ENCODE measurements at places on chromosomes 12 and 14. TPM values are rescaled to one million over a fixed set of nuclear protein-coding genes. Genes with fewer than 3 reads are reported as not detected.

Gene FOXN4
- total RNA-seq, result 0.16 TPM

Gene INSM2
- total RNA-seq, result 0.47 TPM

Gene COPZ1
- total RNA-seq, result 47.1 TPM

Gene REM2
- 1.7 TPM for total RNA-seq

Gene WIF1
- 4.1 TPM for total RNA-seq

Gene C12orf56
- not detected for total RNA-seq

Gene ISM2
- 0.78 TPM for total RNA-seq

Gene TMEM121
- 23.1 TPM for total RNA-seq

Gene B4GALNT1
- total RNA-seq, result 45.2 TPM

Gene CLEC2B
- 2.7 TPM for total RNA-seq

Gene CAMKK2
- 41.6 TPM for total RNA-seq

Gene IL23A
- total RNA-seq, result not detected

- DNase-seq, result no peak
Observed at GRCh38 chr12:65568517-65568916, 255.8 kb upstream of the HMGA2 start.

GRCh38 chr12:32334371-32334777 is 65.0 kb upstream of the FGD4 start:
- DNase-seq, result no peak

GRCh38 chr12:91538418-91538817 is 355.8 kb upstream of the DCN start:
- DNase-seq, result no peak

DNA sequence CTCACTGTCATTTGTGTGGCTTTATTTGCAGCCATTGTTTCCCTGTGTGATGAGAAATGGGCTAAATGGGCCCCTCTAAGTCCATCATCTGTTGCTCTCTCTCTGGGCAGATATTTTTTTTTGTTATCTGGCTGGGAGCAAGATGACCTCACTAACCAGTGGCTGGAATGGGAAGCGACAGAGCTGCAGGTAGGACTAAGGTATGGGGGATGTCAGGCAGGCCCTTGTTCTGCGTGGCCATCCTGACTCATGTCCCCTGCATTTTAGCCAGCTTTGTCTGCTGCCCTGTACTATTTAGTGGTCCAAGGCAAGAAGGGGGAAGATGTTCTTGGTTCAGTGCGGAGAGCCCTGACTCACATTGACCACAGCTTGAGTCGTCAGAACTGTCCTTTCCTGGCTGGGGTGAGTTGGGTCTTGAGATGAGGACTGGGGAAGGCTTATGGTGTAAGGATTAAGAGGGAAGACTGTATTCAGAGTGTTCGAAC is 1.3 kb downstream of the MARS1 start:
- DNase-seq, result no peak

DNA sequence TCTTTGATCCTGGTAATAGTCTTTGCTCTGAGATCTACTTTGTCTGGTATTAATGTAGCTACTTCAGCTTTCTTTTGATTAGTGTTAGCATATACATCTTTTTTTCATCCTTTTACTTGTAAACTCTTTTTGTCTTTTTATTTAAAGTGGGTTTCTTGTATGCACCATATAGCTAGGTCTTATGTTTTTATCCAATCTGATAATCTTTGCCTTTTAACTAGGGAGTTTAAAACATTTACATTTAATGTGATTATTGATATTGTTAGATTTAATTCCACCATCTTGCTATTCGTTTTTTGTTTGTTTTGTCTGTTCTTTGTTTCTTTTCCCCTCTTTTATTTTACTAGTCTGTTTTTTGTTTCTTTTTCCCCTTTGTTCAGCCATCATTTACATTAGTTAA is 6.0 kb downstream of the CGRRF1 start:
- no peak for DNase-seq

GRCh38 chr14:99589651-99590530 is 14.1 kb downstream of the CCDC85C start:
- no peak for DNase-seq

DNA sequence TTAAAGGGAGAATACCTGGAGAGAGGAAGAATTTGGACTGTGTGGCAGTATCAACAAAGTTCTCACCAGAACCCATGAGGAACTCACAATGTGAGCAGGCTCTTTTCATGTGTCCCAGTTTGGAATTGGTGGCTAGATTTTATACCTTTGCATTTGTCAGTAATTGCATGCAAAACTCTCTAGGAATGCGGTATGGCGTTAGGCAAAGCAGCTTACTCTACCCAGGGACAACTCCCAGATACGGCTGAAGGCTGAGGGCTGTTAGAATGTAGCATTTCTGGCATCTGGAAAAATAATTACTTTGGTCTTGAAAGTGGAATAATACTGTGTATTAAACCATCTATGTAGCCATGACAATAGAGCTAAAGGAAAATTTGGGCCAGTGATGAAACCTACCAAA is 635.5 kb downstream of the SLC16A7 start:
- no peak for DNase-seq

- no peak for DNase-seq
Observed at GRCh38 chr14:34501004-34501580, 38.4 kb downstream of the EAPP start.

- DNase-seq, result no peak
Observed at GRCh38 chr14:31197671-31198070, 9.9 kb downstream of the HECTD1 start.

DNA sequence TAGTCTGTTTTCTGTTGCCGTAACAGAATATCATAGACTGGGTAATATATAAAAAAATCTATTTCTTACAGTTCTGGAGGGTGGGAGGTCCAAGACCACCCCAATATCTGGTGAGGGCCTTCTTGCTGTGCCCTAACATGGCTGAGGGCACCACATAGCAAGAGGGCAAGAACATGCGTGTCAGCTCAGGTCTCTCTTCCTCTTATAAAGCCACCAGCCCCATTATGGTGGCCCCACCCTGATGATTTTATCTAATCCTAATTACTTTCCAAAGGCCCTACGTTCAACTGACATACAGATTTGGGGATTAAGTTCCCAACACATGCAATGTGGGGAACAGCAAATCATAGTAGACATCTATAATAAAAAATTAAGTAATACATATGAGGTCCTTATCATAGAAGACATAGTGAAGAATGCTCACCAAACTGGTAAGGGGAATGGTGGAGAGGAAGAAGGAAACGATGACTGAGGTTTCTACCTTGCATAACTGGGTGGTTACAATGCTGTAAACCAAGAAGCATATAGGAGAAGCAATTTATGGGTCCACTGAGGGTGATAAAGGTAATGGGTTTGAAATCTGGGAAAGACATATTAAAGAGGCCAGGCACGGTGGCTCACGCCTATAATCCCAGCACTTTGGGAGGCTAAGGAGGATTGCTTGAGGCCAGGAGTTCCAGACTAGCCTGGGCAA is 27.0 kb downstream of the BTBD7 start:
- no peak for DNase-seq

GRCh38 chr12:11891754-11892386 is 178.9 kb upstream of the BCL2L14 start:
- no peak for DNase-seq

- DNase-seq, result no peak
Observed at GRCh38 chr12:89950421-89950820, 241.8 kb upstream of the ATP2B1 start.

DNA sequence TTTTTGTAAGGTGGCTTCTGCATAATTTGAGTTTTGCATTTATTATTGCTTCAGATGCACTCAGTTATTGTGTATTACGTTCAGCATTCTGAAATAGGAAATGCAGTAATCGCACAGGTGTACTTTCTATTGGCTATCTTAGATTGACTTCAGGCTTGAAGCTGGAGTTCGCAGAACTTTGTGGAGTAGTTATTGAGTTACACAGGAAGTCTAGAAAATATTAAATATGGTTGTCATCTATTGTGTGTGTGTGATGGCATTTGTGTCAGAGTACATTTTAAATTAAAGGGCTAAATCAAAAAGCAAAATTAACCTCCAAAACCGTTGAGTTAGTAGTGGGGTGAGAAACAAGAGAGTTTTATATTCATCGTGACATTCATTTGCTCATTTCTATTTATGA is 2.7 kb downstream of the ARID2 start:
- DNase-seq, result no peak

DNA sequence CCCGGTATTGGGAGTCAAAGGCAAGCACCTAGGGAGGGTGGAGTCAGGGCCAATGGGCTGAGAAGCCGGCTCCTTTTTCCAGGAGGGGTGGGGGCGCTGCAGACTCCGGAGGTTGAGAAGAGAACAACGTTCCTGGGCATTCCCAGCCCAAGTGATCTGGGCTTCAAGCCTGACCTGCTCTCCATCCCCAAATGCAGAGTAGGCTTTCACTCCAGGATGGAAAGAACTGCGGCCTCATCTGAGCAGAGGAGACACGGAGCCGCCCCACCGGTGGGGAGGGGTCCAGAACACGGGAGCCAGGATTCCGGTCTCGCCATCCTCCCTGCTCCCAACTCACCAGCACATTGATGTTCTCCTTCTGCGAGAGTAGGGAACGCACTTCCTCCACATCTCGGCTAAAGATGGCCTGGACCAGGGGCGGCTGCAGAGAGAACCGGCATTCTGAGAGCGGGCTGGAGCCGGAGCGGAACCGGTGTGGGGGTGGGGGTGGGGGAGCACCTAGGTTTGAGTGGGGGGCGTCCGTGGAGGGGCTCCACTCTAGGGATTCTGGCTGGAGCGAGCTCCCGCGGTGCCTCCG is 605 bp downstream of the ANKRD52 start:
- no peak for DNase-seq

DNA sequence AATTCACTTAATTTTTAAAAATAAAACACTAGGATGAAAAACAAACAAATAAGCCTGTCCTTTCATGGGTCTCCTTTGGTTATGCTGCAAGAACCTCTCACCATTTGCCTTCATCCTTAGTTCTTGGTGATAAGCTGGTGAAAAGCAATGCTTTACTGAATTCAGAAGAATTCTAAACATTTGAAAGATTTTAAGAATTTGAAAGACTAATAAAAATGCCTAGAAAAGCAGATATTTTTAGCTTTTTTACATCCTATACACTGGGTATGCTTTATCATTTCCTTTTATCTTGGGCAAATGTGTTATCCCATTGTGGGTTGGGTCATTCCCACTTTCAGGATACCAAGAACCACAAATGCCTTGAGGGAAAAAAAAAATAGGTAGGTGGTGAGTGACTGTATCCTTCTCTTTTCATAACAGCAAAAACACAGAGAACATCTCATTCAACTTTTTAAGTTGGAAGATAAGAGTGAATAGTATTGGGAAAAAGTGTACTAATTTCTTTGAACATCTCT is 197.1 kb upstream of the ABCD2 start:
- no peak for DNase-seq

DNA sequence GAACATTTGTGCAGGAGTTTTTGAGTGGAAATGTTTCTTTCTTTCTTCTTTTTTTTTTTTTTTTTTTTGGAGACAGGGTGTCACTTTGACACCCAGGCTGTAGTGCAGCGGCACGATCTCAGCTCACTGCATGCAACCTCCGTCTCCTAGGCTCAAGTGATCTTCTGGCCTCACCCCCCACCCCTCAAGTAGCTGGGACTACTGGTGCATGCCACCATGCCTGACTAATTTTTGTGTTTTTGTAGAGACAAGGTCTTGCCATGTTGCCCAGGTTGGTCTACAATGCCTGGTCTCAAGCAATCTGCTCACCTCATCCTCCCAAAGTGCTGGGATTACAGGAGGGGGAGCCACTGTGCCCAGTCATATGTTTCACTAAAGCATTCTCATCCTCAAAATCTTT is 69.2 kb upstream of the BCAT1 start:
- no peak for DNase-seq

DNA sequence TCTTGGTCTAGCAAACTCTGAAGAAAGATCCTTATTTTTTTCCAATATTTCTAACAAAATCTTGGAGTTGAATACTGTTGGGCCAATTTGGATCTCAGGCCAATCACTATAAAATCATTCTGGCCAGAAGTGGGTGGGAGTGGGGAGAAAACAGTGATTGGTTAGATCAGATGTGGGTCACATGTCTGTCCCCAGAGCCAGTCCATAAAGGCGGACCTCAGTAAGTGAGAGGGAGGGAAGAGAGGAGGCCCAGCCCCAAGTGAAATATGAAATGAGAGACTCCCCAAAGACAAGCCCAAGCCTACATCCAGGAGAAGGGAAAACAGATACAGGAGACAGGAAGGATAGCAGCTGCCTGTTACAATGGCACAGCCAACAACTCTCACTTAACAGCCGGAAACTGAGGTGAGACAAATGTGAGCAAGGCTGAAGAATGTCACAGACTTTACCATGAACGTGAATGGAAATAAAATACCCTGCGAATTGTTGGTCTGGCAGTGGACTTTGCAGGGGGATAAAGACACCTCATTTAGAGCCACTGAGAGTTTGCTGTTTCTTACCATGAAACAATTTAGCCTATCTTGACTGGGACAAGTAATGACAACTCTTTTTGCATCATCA is 144.7 kb downstream of the HMGA2 start:
- no peak for DNase-seq

DNA sequence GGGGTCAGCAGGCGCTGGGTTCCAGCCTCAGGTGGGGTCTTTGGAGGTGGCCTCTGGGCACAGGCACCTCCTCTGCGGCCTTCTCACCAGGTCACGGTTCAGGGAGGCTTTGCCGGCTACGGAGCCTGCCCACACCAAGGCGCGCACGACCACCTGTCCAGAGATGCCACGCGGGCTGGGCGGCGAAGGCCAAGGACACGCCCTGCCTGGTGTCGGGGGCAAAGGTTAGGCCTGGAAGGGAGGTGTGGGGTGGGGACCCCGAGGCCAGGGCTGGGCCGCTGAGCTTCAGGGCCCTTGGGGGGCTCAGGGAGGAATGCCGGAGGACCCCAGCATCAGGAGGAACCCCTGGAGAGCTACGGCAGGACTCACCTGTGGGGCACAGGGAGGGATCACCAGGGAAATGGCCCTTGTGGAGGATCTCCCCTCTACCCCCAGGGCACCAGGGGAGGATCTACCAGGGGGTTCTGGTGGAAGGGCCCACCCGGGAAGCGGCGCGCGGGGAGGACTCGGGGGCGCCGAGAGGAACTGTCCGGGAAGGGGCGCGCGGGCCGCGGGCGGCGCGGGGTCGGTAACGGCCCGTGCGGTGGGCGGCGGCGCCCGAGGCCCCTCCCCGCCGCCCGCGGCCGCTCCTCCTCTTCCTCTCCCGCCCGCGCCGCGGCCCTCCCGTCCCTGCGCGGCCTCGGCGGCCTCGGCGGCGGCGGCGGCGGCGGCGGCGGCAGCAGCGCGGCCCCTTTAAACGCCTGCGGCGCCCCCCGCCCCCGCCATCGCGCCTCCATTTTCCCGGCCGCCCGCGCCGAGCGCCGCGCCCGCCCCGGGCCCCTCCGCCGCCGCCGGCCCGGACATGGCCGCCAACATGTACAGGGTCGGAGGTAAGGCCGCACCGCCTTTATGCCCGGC is at the start of gene MTA1:
Gene MTA1, plus strand, starts transcription at position 633 of the 897 bp plus-strand sequence. Its CDS starts 209 bp downstream, at position 842.
- no peak for DNase-seq

- no peak for DNase-seq
Observed at GRCh38 chr14:51962711-51963110, 26.6 kb upstream of the RTRAF start.

DNA sequence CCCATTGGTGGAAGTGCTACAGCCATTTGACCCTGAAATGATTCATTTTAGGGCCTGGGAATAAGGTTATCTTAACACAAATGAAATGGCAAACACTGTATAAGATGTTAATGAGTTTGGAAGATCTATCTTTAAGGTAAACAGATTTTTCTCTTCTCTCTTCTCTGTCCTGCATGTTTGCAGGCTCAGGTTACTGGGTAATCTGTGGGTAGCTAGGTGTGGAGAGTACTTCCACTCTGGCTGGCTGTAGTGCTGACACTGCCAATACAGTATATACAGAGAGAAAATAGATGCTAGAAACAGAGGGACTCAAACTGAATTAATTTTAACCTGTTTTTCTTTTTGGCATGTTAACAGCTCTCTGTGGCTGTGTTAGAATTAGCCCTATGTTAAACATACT is 84.6 kb downstream of the SLC38A6 start:
- no peak for DNase-seq

GRCh38 chr12:123097561-123098084 is 53.3 kb downstream of the PITPNM2 start:
- DNase-seq, result peak; percentile 42
